Brain pericyte (primary cell): ENCODE measurements at places on chromosomes 13 and 19.
A peak's percentile ranks its signal among the peaks of the same experiment; 100 is the strongest.

DNA sequence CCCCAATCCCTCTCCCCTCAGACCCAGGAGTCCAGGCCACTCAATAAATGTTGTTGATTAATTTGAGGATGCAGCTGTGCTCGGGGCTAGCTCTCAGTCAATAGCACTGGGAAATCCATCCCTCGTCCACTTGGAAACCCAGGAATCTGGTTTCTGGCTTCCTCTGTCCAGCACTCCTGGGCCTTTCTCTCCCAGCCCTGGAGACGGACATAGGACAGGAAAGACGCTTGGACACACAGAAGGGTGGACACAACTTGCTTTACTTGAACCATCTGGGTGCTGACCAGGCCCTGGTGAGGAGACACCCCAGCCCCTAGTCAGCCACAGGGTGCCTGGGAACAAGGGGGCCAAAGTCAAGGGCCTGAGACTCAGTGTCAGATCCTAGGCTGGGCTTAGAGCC lies 891 bp upstream of the TNNI3 start:
- DNase-seq = no peak

GRCh38 chr13:59658738-59659330 lies 504.9 kb downstream of the DIAPH3 start:
- no peak for DNase-seq

GRCh38 chr13:51317262-51317661 lies 22.2 kb upstream of the SERPINE3 start:
- DNase-seq = peak; percentile 77

DNA sequence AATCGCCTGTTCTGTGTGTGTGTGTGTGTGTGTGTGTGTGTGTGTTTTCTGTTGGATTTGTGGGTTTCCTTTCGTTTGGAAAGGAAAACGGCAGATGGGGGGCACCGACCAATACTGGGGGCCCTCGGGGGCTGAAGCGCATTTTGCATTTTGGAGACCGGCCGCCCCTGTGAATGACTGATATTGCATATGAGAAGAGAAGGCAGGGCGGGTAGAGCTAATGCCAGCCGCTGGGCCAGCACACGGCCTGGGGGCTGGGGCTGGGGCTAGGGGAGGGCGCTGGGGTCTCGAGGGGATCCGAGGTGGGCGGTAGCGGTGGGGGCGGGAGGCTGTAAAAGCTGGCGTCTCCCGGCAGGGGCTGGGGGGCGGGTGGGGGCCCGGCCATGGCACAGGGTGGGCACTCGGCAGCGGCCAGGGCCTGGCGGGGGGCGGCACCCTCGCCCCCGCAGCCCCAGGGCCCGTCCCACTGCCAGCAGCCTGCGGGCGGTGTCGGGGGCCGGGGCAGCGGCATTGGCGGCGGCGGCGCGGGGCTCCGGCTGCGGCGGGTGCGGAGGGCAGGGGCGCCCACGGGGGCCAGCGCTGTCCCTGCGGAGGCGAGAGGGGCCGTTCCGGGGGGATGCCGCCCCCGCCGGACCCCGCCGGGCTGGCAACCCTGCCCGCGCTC lies 11.2 kb downstream of the ANO8 start:
- no peak for DNase-seq

- DNase-seq = no peak
These were observed at the start of gene SGCG for GRCh38 chr13:23180711-23181110. Gene SGCG (plus strand): TSS chr13:23180979. CDS start chr13:23203695, 22,716 bp downstream.

DNA sequence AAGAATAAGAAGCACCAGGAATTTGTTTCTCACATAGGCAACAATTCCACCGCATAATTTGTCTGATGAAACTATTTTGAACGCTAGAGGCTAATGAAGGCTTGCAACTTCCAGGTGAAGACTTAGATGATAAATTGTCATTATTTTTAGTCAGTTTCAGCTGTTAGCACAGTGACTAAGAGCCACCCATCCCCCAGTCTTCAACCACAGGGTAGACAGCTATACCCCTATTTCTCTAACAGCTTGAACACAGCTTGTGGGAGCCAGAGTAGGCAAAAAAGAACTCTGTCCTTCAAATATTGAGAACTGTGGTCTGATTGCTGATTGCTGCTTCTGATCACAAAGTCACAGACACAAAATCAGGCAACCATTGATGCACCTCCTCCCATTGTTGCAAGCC lies 1124.8 kb upstream of the PRR20A start:
- no peak for DNase-seq

GRCh38 chr19:56601375-56601774 lies 6.3 kb downstream of the ZNF71 start:
- no peak for DNase-seq

DNA sequence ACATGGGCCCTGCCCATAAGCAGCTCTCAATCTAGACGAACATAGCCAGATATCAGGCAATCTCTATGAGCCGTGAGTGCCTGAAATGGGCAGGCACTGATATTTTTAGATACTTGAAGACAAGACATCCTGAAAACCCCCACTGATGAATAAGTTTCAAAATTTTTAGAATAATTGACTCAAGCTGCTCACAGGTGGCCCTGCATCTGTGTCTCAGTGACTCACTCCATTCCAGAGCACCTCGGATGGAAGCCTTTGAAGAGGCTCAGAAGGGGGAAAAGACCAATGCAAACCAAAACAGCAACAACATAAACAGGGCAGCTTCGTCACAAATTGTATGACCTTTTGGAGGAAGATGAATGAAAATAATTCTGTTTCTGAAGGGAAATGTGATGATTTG lies 42.8 kb upstream of the SLC46A3 start:
- DNase-seq = no peak

DNA sequence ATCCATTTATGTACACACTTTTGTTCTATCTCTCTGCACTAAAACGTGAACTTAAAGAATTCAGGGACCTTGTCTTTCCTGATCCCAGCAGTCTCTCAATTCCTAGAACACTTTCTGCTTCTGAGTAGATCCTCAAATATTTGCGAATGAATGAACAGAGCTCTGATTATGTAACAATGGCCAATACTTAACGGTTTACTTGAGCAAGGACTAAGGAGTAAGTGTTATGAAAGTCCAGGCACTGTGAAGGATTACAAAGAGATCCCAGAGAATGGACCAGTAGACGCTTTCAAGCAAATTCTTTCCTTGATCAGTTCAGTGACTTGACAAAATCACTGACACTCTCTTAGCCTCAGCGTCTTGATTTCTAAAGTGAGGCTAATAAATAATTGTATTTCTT lies 514.5 kb upstream of the KLHL1 start:
- no peak for DNase-seq

DNA sequence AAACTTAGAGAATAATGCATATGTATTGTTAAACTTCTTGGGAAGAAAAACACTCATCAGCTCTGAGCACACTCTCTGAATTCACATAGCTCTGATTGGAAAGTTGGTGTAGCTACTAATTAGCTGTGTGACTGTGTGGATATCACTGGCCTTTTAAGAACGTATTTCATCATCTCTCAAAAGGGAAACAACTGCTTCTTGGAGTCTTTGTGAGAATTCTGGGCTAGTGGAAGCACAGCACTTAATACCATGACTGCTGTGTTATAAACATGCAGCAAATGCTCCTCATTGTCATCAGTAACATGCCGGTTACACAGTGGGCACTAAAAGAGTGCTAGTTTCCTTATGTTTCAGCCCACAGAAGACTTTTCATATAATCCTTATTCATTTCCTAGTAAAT lies 220.9 kb upstream of the CSNK1A1L start:
- DNase-seq = no peak

DNA sequence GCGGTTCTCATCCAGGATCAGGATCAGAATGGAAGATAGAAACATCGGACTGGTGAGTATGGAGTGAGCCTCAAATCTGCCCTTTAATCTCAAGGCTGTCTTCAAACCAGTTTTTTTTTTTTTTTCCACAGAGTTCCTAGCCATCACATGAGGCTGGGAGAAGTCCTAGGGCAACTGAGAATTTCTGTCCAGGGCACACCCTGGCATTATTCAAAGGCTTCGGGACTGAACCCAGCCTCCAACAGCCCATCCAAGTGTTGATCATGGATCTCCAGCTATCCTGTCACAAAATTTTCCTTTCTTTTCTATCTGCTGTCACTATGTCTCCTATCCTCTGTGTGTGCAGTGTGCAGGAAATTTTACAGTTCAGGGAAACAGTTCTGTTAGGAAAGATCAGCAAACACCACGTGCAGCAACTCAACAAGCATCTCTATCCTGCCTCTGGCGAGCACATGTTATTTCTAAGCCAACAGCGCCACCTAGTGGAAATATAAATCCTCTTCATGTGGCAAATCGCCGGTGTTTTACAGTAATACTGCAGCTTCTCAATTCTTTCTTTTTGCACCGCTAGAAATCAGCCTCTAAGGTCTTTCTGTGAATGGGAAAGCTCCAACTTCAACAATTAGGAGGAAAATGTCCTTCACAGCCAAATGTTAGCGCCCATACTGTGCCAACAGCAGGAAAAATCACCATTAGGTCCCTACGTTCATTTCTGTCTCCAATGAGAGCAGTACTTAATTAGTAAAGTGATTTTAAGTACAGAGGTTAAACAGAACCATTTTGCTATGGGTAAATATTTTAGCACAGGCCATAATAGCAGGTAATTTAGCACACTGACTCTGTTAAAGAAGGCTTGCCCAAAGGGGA lies 21.4 kb upstream of the ZNF181 start:
- no peak for DNase-seq

DNA sequence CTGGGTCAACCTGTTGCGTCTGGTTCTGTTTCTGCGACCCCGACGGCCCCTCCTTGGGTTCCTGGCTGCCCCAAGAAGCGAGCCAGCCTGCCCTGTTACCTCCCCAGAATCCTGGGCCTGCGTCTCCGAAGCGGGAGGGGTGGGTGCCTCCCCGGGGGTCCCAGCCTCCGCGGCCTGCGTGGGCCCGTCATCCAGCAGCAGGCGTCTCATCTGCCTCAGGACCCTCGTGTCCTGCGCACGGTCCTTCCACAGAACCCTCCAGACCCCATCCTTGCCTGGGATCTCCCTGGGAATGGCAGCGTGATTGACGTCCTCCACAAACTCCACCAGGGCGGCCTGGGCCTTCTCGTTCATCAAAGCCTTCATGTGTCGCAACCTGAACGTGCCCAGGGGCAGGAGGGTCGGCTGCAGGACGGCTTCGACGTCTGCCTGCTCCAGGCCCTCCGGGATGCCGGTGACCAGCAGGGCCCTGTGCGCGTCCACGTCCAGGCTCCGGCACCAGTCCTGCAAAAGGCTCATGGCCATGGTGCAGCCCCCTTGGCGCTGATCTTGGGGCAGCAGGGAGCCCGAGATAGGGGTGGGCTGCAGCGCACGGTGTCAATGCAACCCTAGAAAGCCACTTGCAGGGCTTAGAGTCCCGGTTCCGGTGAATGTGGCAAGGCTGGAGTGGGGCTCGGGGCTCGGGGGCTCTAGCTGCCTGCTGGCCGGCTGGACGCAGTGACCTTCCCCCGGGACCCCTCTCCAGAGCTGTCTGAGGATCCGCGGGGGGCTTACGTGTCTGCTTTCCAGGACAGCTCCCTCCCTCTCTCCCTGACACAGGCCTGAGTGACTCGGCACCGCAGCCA lies 504 bp downstream of the PNMA8B start:
- DNase-seq = no peak

DNA sequence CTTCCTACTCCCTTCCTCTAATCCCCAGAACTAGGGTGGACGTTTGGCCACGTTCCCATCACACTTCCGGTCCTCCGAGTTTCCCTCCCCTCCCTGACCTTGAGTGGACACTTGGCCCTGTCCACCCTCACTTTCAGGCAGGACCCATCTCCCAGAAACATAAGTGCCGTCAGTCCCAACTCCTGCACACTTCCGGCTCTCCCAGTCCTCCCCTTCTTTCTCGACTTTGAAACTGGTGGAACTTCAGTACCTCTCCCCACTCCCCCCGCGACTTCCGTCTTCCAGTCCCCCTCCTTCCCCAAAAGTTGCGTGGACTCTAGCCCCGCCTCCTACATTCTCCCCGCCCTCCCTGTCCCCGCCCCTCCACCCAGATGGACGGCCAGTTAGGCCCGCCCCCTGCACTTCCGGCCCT lies 278 bp upstream of the ZNF274 start:
- no peak for DNase-seq

DNA sequence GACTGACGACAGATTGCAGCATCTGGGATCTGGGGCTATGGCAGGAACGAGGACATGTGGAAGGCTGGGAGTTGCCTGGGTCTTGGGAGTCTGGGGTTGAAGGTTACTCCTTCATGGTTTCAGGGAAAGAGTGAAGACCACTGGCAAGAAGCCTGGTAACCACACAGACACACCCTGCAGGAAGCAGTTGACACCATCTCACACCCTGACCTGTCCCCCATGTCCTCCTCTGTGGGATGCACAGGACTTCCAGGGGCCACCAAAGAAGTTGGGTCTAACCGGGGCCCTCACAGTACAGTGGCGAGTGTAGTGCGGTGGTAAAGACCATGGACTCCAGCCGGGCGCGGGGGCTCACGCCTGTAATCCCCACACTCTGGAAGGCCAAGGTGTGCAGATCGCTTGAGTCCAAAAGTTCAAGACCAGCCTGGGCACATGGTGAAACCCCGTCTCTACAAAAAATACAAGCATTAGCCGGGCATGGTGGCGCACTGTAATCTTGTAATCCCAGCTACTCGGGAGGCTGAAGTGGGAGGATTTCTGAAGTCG lies 10.6 kb upstream of the FFAR2 start:
- no peak for DNase-seq

- DNase-seq = no peak
These were observed 183.0 kb downstream of the DCT start for GRCh38 chr13:94296471-94296870.

DNA sequence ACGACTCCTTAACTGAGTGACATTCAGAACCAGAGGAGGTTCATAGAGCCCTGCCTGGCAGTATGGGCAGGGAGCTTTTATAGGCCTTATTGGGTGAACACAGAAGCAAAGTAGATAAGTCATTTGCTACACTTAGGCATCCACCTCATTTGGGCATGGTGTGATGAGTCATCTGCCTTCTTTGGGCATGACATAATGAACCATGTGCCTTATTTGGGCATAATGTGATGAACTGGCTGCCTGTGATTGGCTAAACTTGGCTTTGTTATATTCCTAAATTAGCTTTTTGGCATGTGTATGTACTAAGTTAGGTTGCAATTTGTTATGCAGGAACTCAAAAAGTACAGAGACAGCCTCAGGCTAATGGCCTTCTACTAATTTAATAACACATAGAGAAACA lies 2210.2 kb upstream of the PCDH20 start:
- DNase-seq = no peak

GRCh38 chr13:76993021-76993420 lies 1.1 kb downstream of the CLN5 start:
- no peak for DNase-seq

GRCh38 chr19:49398001-49398615 lies 10.1 kb downstream of the KASH5 start:
- no peak for DNase-seq

- DNase-seq = no peak
These were observed 491.8 kb downstream of the DIAPH3 start for GRCh38 chr13:59671881-59672280.

GRCh38 chr13:109074436-109074835 lies 445.0 kb downstream of the MYO16 start:
- no peak for DNase-seq

GRCh38 chr19:19587771-19588170 lies 30.7 kb downstream of the PBX4 start:
- DNase-seq = no peak

DNA sequence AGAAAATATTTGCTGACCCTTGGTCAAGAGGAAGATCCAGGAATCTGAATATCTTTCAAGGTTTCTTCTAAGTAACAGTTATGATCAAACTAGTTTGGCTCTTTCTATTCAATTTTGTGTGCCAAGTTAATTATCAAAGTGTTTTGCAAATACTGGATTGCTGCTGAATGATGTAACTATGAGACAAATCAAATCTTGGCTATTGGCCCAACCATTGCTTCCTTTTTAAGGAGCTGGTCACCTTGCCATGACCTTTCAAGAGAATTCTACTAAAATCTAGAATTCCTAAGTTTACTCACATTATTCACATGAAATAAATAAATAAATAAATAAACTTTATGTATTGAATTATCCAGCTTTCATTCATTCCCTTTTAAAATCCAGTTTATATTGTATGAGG lies 371.8 kb downstream of the SLITRK6 start:
- no peak for DNase-seq
